Dorsolateral prefrontal cortex (tissue), 122 donors: ENCODE measurements at places on chromosomes 5 and 9. TPM values are rescaled to one million over a fixed set of nuclear protein-coding genes. Genes with fewer than 3 reads are reported as not detected.

Gene NRG2
- 14.4 TPM for total RNA-seq

DNA sequence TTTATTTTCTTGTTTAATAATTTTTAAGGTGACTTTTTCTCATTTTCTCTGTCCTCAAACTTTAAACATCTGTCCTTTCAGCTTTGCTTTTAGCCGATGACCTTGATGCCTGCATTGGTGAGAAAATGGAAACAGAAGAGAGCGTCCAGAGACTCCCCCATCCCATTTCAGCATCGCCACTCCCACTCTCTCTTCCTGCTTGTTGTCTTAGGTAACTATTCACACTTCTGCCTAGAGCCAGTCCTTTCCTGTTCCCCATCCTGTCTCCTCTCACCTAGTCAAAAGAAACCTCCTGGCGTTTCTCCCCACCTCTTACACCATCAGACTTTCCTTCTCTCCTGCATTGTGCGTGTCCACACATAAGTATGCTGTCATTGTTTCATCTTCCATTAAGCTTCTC lies 124.6 kb downstream of the MAST4 start:
- DNase-seq, result no peak

Gene TMEM38B
- total RNA-seq, result 17.4 TPM

GRCh38 chr5:157670662-157671591 lies at the start of gene C5orf52:
TSS of gene C5orf52 (plus strand) at chr5:157671533. CDS start at chr5:157671615, 82 bp downstream.
- DNase-seq, result no peak

Gene PDCD1LG2
- 0.77 TPM for total RNA-seq

DNA sequence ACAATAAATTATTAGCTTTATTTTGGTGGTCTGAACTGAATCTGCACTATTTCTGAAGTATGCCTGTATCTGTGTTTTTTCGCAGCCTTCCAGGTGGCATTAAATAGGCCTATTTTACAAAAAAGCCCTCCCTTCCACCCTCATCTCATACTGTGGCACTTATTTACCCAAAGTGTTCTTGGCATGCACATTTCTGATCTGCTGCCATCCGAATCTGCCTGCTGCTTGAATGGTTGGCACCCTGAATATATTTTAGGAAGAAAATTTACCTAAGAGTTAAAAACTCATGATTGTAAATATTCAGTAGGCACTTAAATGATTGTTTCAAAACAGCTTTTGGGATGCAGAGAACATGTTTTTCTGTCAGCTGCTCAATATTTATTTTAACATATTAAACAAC lies 150.1 kb downstream of the SLC28A3 start:
- no peak for DNase-seq

Gene ST8SIA4
- total RNA-seq, result 9.0 TPM

DNA sequence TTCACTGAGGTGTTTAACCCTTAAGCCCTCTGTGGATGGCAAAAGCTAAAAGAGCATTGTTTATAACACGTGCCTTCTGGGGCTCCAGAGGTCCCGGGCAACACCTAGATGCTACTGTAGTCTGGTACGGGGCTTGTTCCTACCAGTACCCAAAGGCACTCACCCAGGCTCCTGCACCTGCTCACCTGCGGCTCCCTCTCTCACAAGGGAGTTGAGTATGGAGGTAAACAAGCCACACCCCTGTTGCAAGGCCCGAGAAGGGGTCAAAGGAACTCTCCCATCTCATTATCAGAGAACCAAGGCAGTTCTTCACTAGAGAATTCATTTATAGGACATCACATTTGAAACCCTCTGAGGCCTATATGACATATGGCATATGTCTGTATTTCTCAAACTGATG lies 53.4 kb upstream of the IL6ST start:
- DNase-seq, result no peak

- no peak for DNase-seq
Measured at GRCh38 chr5:101991486-101991885, 304.6 kb downstream of the SLCO4C1 start.
